Myocyte (in vitro differentiated cells): ENCODE measurements at places on chromosomes 12 and 14.

DNA sequence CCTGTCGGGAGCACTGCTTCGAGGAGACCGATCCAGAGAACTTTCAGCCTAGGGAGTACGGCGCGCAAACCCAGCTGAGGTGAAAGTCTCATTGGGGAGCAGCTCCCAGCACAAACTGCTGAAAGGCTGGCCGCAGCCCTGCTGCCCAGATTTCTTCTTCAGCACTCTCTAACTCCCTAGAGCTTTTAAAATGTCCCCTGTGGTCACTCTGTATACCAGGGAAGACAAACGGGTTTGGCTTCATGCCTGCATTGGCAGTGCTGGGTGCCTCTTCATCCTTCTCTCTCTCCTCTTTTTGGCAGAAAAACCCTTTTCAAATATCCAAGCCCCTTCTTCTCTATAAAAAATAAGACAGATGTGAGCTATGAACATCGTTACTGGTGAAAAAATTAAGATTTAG, 34.9 kb downstream of the BBS10 start:
- DNase-seq: no peak

- no peak for DNase-seq
Observed at GRCh38 chr14:73289729-73290128, 52.4 kb downstream of the PAPLN start.

DNA sequence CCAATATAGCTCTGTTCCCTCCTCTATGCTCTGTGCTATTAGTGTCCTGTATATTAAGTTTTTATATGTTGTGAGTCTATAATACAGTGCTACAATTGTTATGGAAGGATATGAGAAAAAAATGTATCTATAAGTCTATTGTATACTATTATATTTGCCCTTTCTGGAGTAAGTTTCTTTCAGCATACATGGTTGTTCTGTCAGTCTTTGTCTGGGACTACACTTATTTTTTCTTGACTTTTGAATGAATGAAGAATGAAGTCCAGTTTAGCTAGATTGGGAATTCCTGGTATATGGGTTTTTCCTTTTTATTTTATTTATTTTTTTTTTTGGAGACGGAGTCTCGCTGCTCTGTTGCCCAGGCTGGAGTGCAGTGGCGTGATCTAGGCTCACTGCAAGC, 76.0 kb upstream of the DNM1L start:
- DNase-seq: no peak

DNA sequence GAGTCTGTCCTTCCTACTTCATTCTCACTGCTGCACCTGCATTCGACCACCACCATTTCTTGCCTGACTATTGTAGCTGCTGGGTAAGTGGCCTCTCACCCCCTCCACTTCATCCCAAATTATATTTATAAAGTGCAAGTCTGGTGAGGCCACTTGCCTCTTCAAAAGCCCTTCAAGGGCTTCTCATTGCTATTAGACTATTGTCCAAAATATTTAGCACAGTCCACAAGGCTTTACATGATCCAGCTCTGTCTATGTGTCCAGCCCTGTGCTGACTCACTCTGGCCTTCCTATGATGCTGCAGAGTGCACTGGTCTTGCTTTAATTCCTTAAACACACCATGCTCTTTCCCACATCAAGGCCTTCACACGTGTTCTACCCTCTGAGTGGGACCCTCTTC, 46.0 kb downstream of the PAH start:
- DNase-seq: no peak

DNA sequence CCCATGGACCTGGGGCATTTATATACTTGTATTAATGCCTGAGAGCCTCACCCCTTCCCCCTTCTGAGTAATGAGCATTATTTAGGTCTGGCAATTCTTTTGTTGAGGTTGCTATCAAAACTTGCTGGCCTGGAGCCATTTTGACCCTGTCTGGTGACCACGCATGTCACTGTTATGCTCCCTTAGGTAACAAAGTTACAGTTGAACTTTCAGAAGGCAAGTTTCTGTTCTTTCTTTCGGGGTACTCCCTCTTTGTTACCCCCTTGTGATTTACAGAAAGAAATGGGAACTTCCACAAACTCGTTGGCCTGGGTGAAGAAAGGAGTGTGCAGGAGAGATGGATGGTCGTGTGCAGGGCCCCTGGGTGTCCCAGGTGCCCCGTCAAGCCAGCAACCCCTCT, 305.4 kb downstream of the DPF3 start:
- DNase-seq: no peak

GRCh38 chr12:52495389-52495788, 2.3 kb upstream of the KRT6A start:
- peak; percentile 90 for DNase-seq

DNA sequence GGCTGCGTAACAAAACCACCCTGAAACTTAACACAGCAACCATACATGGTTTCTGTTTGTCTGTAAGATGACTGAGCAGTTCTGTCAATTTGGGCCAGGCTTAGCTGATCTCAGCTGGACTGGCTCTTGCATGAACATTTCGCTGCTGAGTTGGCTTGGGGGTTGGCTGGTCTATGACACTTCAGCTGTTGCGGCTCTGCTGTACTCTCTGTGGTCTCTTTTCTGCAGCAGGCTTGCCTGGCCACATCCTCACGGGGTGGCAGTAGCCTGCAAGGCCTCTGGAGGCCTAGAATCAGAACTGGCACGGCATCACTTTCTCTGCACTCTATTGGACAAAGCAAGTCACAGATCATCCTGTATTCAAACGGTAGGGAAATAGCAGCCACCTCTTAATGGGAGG, 216.2 kb downstream of the BCL11B start:
- no peak for DNase-seq

DNA sequence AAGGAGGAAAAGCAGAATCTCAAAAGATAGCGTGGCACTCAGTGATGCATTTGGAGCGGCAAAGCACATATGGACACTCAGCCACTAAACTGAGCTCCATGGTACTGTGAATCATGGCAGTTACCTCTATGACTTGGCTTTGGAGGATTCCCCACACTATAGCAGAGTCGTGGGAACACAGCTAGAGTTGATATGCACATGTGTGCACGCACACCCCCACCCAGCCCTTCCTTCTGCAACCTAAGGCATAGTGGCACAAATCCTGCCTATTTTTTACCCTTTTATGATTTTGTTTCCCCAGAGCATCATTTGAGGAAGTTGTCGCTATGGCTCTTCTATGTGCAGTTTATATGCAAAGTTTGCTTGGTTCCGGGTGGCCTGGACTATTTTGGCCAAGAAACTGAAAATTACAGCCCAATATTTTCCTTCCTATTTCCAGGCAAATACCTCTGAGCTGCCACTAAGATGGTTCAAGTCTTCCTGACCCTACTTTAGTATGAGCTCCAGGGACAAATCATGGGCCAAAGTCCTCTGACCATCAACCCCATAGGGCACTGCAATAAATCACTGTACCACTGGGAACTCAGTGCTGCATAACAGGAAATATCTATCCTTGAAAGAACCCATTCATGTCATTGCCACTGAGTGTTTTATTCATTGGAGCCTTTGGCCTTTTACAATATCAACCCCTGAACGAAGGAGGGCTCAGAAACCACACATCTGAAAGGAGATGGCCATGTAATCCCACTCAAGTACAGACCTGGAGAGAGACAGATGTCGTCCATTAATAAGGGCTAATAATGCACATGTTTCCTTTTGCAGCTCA, 177.5 kb downstream of the EGLN3 start:
- DNase-seq: no peak

DNA sequence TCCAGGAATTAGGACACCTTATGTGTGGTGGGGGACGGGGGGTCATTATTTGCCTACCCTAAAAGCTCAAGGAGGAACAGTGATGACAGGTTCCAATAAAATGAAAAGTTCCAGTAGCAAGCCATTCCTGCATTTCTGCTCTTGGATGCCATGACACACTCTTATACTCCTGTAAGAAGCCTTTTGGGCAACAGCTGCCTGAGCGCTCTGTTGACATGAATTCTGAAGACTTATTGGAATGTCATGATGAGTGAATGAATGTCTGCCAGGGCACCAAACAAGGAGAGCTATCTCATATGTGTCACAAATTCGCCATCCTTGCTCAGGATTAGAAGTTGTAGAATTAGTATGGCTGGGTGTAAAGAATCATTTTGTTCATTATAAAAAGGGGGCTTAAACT, 36.3 kb downstream of the PTGER2 start:
- DNase-seq: peak; percentile 54

GRCh38 chr12:52628111-52628507, 9.8 kb upstream of the KRT73 start:
- DNase-seq: no peak

- DNase-seq: peak; percentile 78
Observed at GRCh38 chr14:59427653-59428580, 37.3 kb downstream of the GPR135 start.

GRCh38 chr12:118119449-118119879, 15.7 kb upstream of the VSIG10 start:
- DNase-seq: no peak

DNA sequence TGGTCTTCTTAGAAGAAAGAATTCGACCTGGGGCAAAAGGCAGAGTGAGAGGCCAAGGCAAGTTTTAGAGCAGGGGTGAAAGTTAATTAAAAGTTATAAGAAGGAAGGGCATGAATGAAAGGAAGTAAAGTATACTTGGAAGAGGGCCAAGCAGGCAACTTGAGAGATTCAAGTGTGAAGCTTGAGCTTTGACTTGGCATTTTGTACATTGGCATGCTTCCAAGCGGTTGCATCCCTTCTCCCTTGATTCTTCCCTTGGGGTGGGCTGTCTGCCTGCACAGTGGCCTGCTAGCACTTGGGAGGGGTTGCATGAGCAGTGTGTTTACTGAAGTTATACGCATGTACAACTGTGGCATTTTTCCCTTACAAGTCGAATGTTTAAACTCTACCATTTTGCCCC, 74.8 kb upstream of the MGAT4C start:
- peak; percentile 3 for DNase-seq

GRCh38 chr12:80766210-80766609, 49.5 kb downstream of the MYF5 start:
- no peak for DNase-seq

GRCh38 chr12:124792961-124793441, 70.7 kb downstream of the SCARB1 start:
- no peak for DNase-seq

DNA sequence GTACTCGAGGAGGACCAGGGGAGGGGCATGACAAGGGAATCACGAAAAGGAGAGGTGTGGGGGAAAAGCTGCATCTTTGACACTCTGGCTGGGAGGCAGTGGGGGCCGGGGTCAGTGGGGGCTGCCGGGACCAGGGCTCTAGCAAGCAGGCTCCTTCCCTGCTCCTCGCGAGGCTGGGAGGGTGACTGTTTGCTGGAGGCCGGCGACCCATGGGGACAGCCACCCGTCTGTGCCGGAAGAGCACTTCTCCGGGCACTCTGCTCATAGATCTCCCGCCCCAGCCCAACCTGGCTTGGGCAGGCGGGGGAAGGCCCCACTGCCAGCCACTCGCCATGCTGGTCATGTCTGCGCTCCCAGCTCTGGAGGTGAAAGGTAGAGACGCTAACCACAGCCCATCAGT, 130.7 kb downstream of the RBM19 start:
- no peak for DNase-seq

GRCh38 chr12:18905134-18905533, 167.2 kb downstream of the CAPZA3 start:
- no peak for DNase-seq

- DNase-seq: no peak
Observed at GRCh38 chr12:103442182-103442555, 53.6 kb downstream of the C12orf42 start.

GRCh38 chr12:31740628-31741027, 11.8 kb upstream of the AMN1 start:
- no peak for DNase-seq

DNA sequence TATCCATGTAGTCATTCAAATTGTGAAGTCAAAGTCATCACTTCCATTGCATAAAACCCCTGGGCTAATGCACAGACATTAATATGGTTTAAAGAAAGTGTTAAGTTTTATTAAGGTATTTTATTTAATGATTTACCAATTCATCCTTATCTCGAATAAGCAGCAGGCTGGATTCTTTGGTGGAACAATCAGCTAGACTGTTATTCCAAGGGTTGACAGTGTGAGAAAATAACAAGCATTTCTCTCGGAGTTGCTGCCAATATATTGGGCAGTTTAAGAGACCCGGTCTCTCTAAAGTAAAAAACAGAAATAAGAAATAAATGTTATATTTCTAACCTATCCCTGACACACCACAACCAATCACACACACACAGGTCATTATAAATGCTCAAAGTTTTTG, 9.4 kb downstream of the KLRB1 start:
- DNase-seq: no peak

- peak; percentile 45 for DNase-seq
Observed at GRCh38 chr12:123897221-123897620, 75.4 kb downstream of the CCDC92 start.

DNA sequence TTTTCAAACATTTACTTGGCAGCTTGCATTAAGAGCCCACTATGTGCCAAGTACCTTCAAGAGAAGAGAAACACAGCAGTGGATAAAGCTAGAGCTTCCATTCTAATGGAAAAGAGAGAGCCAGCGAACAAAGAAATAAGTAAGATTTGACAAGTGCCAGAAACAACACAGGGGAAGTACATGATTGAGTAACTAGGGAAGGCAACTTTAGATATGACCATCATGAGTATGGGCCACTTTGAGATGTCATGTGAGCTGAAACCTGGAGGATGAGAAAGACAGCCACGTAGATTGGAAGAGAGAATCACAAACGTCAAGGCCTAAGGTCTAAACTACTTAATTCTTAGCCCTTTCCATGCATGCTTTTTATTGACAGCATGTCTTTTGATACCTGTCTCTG, 121.4 kb downstream of the ITPR2 start:
- no peak for DNase-seq

GRCh38 chr14:75277815-75278421, 710 bp upstream of the FOS start:
- DNase-seq: peak; percentile 68

DNA sequence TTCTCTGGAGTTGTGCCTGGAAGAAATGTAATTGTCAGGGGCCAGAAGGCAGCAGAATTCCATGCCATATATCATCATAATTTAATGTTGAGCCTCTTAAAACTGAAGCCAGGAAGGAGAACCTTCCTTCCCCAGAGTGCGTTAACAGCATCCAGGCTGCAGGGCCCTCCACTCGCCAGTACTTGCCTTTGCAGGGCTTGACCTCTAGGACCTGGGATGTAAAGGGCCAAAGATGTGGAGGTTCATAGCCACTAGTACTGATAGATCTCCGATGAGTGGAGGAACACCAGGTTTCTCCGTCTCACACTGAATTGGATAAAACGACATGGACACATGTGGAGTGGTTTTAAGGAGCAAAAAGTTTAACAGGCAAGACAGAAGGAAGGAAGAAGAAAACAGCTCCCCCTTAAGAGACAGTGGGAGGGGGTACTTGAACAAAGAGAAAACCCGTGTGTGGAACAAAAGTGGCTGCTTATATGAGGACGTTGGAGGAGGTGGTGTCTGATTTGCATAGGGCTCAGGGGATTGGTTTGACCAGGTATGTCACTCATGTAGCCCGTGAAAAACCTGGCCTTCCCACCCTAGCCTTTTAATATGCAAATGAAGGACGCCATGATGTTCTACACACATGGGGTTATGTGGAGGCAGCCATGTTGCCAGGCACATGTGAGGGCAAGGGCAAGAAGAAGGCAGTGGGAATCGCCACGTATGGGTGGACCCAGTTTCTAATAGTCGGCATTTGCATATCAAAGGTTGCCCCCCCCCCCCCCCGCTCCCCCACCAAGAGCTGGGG, 38.8 kb upstream of the WSCD2 start:
- no peak for DNase-seq

GRCh38 chr12:116490471-116490870, 68.7 kb upstream of the MAP1LC3B2 start:
- DNase-seq: no peak
